ENCODE measurements at places on chromosomes 7 and 10. TPM values are rescaled to one million over a fixed set of nuclear protein-coding genes. Genes with fewer than 3 reads are reported as not detected.

DNA sequence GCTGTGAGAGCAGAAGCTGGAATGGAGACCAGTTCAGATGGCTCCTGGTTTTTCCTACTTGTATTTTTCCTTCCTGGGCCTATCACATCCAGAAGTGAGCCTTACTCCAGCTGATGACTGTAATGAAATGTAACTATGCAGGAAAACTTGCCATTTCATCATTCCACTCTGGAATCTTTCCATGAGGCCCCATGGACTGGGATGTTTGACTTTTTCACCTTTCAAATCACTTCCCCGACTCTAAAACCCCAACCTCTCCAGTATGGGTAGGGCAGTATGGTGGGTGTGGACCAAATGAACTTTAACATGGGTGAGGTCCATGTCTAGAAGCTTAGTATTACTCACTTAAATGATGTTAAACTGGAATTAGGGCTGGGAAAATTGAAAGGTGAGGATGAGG is 40.3 kb upstream of the DLD start:
- DNase-seq, result no peak

DNA sequence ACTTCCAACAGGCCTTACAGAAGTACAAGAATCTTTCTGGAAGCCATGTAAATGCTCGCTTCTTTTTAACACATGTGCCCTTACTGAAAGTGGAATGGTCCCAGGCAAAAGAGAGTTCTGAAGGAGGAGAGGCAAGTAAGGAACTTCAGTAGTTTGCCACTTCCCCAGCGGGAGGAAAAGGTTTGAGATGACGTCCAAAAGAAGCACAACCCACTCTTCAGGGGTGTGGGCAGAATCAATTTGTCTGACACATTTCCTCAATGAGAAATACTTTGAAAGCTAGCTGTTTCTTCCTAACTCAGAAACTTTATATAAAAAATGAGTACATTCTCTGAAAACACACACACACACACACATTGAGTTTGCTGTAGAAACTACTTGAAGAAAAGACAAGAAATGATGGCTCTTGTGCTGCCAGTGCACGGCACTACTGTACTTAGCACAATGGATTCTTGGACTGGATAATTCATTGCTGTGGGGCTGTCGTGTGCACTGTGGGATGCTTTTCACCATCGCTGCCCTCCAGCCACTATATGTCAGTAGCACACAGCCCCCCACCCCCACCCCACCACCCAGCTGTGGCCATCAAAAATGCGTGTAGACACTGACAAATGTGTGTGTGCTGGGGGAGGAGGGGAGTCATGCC is 183.0 kb downstream of the SRPK2 start:
- DNase-seq, result no peak

Gene CPVL
- 134 TPM for polyA plus RNA-seq

Gene NXPH1
- not detected for polyA plus RNA-seq
